ENCODE measurements at places on chromosomes 3 and 15.

- no peak for DNase-seq
Observed at GRCh38 chr15:68618394-68618793, 39.6 kb downstream of the CORO2B start.

- no peak for DNase-seq
Observed at GRCh38 chr3:177294221-177294620, 96.9 kb upstream of the TBL1XR1 start.

GRCh38 chr3:18853269-18853668 is 295.0 kb upstream of the KCNH8 start:
- no peak for DNase-seq

GRCh38 chr3:138331143-138331894 is 1.7 kb upstream of the NME9 start:
- DNase-seq: no peak

- DNase-seq: no peak
Observed at GRCh38 chr15:26877831-26878230, 11.0 kb downstream of the GABRA5 start.

- DNase-seq: no peak
Observed at GRCh38 chr3:126371096-126371705, 14.0 kb upstream of the KLF15 start.

DNA sequence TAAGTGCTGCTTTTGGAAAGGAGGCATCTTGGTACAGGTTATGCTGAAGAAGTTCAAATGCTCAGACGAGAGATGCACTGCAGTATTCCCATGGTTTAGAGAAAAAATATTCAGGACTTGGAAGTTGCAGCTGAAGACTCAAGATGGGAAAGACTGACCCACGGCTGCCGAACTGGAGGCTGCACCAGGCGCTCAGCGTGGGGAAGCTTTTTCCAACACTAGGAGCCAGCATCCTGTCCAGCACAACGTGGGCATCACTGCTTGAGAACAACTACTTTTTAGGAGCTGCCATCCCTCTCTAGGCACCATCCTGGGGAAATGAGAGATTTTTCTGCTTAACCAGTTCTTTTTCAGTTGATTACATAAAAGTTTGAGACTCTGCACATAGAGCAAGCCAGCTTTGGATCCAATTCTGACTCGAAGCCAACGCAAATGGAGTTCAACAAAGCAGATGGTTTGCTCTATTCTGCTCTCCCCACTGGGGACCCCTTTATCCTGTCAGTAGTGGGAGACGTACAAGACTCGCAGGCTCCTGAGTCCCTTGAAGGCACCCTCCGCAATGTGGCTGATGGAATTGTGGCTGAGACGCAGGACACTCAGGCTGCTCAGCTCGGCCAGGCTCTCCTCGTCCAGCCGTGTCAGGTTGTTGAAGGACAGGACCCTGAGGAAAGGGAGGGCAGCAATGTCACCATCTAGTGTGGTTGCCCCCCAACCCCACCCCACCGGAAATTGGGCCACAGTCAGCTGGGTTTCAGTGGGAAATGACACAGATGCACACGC is 93.8 kb downstream of the LRIG1 start:
- DNase-seq: no peak

GRCh38 chr3:194254040-194254439 is 97.1 kb downstream of the CPN2 start:
- no peak for DNase-seq

DNA sequence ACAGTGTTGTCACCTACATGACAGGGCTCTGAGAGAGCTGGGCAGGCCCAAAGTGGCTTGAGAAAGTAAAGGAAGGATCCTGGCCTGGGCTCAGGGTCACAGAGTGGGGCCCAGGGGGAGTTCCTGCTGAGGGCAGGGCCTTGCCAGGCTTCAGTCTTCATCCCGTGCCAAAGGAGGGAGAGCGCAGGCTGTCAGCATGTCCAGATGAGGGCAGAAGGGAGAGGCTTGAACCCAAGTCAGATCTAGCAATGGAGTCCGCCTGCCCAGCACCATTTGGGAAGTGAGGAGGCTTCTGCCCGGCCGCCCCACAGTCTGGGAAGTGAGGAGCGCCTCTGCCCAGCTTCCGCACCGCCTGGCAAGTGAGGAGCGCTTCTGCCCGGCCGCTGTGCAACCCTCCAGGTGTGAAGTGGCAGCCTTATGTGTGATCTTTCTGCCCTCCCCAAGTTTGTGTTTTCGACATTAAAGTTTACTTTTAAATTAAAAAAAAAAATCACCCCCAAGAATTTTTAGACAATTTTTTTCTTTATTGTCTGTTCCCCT is 303.6 kb upstream of the PROK2 start:
- DNase-seq: no peak

- no peak for DNase-seq
Observed at GRCh38 chr3:134134240-134134639, 104.5 kb upstream of the SLCO2A1 start.

- DNase-seq: no peak
Observed at GRCh38 chr3:122217901-122218300, 34.4 kb downstream of the CASR start.

GRCh38 chr3:127712461-127712860 is 39.7 kb downstream of the ABTB1 start:
- no peak for DNase-seq

GRCh38 chr3:197165890-197166289 is 132.5 kb downstream of the DLG1 start:
- no peak for DNase-seq

DNA sequence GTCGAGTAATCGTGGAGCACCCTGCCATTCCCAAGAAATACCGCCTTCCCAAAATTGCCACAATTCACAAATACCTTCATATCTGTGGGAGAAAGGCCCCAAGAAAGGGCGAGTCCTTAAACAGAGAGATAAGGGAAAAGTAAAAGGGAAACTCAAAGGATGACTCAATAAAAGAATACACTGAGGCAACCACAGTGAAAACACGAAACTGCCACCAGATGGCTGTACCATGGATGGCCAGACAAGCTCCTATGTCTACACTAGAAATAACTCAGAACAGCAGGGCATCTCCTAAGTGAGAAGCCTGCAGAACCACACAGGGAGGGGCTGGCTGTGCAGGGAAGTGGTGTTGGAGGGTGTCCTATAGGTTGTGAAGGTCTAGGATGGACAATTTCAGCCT is 25.0 kb downstream of the SRGAP3 start:
- no peak for DNase-seq

DNA sequence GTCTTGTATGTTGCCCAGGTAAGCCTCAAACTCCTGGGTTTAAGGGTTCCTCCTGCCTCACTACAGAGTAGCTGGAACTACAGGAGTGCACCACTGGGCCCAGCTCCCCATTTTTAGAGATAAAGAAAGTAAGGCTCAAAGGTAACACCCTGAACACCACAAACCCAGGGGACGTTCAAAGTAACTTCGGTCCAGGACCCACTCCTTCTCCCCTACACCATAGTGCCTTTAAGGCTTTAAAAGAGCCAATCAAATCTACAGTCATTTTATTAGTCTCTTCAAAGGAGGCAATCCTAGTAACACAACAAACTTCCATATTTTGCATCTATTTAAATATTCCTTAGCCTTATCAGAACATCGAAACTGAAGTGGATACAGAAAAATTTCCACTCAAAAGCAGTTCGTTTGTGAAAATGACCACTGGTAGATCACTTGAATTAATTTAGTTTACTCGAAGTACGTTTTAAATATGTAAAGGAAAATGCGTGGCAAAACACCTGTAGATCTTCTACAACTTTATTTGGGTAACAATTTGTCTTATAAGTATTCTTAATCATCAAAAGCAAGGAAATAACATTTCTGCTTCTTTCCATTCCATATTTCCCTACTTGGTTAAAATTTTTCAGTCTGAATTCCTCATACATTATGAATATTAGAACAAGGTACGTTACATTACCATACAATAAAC is 1.8 kb downstream of the STAG1 start:
- peak; percentile 24 for DNase-seq

GRCh38 chr3:187072102-187072501 is 67.2 kb downstream of the RPL39L start:
- DNase-seq: no peak

DNA sequence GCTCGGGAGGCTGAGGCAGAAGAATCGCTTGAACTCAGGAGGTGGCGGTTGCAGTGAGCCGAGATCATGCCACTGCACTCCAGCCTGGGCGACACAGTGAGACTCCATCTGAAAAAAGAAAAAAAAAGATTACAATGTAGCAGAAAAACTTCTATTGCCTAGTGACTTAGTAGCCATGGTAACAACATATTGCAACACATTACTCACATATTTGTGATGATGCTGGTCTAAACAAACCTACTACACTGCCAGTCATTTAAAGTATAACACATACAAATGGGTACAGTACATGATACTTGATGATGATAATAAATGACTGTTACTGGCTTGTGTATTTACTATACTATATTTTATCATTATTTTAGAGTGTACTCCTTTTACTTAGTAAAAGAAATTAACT is 125.6 kb downstream of the PLOD2 start:
- no peak for DNase-seq

- DNase-seq: peak; percentile 73
Observed at GRCh38 chr15:55277116-55277564, 12.5 kb downstream of the RAB27A start.

DNA sequence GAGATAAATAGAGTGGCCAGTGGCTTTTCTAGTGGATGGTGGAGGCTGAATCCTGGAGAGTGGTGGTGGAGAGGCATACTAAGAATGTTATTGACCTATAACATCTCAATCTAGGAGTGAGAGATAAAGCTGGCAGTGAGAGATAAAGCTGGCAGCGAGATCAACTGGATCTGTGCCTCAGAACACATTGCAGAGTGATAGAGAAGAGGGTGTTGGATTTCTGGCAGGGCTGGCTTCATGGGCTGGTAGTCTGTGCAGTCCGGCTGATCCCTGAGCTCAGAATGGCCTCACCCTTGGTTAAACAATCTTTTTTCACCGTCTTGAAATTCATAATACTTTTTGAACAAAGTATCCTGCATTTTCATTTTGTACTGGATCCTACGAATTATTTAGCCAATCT is 221.2 kb downstream of the NLGN1 start:
- no peak for DNase-seq

DNA sequence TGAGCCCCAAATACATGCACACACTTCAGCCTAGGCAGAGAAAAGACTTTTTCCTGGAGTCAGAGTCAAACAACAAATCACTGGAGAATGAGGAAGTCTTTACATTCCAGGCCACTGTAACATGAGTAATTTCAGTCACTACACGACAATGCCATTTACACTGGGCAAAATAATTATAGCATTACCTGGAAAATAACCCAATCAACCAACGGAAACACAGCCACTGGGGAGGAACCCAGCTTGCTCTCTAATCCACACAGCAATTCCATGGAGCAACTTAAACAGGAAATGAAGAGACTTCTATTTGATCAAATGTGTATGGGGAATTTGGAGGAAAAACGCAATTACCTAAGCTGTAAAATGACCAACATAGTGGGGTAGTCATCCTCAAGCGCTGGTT is 15.2 kb downstream of the FSTL1 start:
- DNase-seq: no peak

DNA sequence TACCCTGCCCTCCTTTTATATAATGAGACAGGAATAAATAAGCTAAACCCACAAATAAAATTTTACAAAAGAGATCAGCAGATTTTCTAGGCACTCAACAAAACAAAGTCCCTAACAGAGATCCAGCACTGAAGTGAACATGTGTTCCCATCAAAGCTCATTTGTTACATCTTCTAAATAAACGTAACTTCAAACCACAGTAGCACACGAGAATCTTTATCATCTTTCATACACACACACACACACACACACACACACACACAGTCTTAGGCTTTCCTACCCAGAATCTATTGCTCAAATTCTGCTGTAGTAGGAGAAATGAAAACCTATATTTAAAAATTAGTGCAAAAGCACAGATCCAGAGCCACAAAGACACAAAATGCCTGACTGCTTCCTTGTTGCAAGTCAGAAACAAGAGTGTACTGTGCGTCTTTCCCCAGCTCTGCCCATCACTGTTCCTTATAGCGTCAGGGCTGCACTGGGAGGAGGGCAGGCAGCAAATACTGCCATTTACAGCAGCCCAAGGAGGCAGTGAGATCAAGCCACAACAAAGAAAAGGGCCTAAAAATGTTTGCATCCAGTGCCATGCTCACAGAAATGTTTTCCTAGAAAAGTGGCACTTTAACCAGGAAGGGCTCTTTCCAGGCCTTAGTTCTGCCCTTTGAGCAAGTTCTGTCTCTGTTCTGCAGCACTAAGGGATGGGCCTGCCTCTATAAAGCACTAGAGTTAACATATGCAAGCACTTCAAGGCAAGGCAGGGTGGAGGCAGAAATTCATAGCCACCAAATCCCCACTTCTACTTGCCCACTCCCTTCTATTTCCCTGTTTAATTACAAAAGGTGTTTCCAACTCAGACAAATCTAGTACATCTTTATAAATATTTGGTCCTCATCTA is 6.0 kb downstream of the IP6K1 start:
- DNase-seq: no peak

GRCh38 chr15:38017721-38018120 is 83.3 kb downstream of the TMCO5A start:
- DNase-seq: no peak

- DNase-seq: no peak
Observed at GRCh38 chr15:69675731-69676130, 223.1 kb downstream of the RPLP1 start.

GRCh38 chr15:43376017-43376705 is 5.3 kb downstream of the TUBGCP4 start:
- peak; percentile 55 for DNase-seq

DNA sequence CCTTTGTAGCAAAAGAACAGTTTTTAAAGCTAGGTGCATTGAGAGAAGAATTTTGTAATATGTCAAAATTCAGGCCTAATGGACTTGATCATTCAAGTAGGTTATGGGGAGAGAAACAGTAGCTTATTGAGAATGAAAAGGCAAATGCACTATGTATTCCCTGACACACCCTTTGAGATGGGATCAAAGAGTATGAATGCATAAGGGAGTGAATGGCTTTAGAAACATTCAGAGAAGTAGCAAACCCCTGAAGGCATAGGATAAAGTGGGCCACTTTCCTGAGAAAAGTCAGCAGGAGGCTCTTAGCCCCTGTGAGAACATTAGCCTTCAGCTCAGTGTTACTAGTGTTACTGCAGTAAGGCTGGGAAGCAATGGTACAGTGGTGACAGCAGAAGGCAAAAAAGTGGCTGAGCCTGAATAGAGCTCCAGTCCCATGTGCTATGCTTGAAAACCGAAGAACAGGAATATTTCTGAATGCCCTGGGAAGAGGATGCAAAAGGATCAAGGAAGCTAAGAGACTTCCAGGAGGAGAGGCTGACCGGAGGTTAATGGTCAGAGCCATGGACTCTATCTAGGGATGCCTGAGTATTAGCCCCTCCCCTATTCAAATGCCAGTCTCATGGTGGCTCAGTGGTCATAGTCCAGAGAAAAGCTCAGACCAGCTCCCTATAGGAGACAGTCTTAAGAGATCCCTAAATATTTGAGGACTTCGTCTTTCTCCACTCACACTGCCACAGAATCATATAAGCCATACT is 218.2 kb upstream of the SGO1 start:
- no peak for DNase-seq

GRCh38 chr3:4061783-4062360 is 241.3 kb upstream of the SETMAR start:
- no peak for DNase-seq
